Astrocyte (in vitro differentiated cells and primary cell): ENCODE measurements at places on chromosomes 2 and 18. TPM values are rescaled to one million over a fixed set of nuclear protein-coding genes. Genes with fewer than 3 reads are reported as not detected.

FOXI3 gene
- total RNA-seq, result 0.60 and 2.3 TPM in 2 replicates

CELF4 gene
- 0.16 TPM in 1 of 2 replicates, not detected in the other for total RNA-seq

GPBAR1 gene
- 0.55 and 0.70 TPM in 2 replicates for total RNA-seq

ZSWIM2 gene
- not detected in 2 replicates for total RNA-seq

SIX3 gene
- total RNA-seq, result 0.48 and 1.7 TPM in 2 replicates

RGPD4 gene
- total RNA-seq, result not detected in 2 replicates

LHCGR gene
- total RNA-seq, result not detected in 2 replicates

- no peak for DNase-seq
Observed at GRCh38 chr18:5824370-5824984, 70.8 kb downstream of the TMEM200C start.

- no peak for DNase-seq
Observed at GRCh38 chr2:165191096-165191728, 12.6 kb downstream of the SCN3A start.

- DNase-seq, result no peak
Observed at GRCh38 chr2:25201265-25201664, 32.9 kb upstream of the POMC start.

GRCh38 chr2:37084797-37085196 is 479 bp downstream of the GPATCH11 start:
- no peak for DNase-seq

- DNase-seq, result peak; percentile 87
Observed at GRCh38 chr2:10493634-10494281, 45.6 kb upstream of the ODC1 start.

GRCh38 chr18:34514957-34515356 is 195.1 kb upstream of the DTNA start:
- DNase-seq, result no peak

DNA sequence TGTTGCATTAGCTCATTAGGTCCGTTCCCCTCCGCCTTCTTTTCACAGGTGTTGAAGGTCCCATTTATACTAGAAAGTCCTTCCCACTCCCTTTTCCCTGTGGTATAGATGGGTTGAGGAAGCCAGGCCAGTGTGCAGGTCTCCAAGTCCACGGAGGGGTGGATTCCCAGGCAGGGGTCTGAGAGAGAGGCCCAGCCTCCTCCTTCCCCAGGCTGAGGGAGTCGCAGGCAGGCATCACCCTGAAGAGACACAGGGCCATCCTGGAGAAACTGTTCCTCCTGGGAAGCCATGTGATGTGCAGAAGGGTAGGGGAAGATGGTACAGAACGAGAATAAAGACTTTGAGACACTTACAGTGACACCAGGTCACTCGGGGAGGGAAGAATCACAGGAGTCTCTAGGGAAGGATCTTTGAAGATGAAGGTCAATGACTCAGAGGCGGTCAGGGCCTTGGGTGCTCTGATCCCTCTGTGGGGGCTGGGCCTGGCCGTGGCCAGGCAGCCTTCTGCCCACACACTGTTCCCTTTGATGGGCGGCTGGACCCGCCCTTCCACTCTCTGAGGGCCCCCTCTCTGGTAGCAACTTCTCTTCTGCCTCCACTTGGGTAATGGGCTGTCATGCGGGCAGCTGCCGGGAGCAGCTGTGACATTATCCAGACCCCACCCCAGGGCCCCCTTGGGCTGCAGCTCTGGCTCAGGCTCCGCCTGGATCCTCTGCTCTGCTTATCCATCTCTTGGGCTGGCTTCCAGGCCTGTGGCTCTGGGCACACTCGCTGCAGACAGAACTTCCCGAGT is 45.1 kb downstream of the RHOB start:
- DNase-seq, result no peak

DNA sequence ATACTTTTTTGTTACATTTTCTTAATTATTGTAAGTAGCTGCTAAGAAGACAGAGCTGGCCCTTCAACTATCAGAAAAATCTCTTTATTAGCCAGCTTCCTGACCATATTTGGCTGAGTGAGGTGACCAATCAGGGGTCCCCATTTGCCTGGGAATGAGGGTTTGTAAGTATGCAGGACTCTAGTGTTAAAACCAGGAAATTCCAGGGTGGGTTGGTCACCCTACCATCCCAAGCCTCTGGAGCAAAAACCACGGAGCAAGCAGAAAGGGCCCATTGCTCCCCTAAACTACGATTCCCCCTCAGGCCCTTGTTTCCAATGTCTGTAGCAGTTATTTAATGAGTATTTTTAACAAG is 165.6 kb upstream of the NCKAP5 start:
- DNase-seq, result peak; percentile 88

DNA sequence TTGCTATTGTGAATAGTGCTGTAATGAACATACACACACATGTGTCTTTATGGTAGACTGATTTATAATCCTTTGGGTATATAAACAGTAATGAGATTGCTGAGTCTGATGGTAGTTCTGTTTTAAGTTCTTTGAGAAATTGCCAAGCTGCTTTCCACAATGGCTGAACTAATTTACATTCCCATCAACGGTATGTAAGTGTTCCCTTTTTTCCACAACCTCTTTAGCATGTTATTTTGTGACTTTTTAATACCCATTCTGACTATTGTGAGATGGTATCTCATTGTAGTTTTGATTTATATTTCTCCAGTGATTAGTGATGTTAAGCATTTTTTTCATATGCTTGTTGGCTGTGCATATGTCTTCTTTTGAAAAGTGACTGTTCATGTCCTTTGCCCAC is 86.7 kb downstream of the TTC27 start:
- no peak for DNase-seq

- DNase-seq, result no peak
Observed at GRCh38 chr2:221109552-221109951, 462.6 kb downstream of the EPHA4 start.
